ENCODE measurements at places on chromosomes 11 and 22.
A peak's percentile ranks its signal among the peaks of the same experiment; 100 is the strongest.

DNA sequence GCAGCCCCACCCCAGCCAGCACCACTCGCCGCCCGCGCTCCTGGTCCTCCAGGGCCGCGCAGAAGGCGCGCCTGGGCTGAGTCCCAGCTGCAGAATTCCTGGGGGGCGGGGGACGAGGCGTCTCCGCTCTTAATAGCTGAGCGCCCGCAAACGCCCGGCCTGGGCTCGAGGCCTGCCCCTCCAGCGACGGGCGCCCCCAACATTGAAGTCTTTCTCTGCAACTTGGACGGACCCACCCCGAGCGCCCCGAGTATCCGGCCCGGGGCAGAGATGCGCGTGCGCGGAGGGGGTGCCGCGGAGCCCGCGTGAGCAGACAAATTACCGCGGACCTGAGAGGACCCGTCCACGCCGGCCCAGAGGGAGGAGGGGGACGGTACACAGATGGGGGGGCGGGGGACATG is 6.7 kb upstream of the SYT7 start:
- DNase-seq = no peak

- no peak for DNase-seq
These were observed 42.0 kb upstream of the CXCR5 start for GRCh38 chr11:118841469-118842242.

DNA sequence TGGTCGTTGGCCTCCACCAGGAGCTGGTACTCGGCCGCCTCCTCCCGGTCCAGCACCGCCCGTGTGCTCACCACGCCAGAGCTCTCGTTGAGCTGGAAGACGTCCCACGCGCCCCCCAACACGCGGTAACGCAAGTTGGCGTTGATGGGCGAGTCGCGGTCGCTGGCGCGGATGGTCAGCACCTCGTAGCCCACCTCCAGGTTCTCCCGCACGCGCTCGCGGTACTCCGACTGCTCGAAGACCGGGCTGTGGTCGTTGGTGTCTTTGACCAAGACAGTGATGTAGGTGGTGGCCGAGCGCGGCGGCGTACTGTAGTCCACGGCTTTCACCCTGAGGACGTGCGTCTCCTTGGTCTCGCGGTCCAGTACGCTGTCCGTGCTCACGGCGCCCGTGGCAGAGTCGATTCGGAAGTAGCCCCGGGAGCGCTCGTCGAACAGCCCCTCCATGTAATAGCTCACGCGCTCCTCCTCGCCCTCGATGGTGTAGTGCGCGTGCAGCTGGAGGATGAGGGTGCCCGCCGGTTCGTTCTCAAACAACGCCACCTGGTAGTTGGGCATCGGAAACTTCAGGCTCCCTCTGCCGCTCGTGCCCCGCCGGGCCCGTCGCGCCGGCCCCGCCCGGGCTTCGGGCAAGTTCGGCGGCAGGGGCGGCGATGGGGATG is 1.4 kb downstream of the CELSR1 start:
- DNase-seq = no peak

DNA sequence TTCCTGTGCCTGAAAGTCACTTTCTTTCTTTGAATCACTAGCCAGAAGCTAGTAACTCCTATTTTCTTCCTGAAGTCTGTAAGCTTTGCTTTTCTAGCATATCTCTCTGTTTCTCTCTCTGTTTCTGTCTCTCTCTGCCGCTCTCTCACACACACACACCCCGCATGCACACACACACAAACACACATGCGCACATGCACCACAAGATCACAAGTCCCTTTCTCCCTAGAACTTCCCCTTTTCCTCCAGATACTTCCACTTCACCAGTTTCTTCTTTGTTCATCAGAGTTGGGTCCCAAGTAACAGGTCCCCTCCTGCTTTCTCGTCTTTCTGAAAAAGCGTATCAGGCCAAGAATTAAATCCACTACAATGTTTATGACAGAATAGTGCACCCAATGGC is 148.5 kb upstream of the HSD17B12 start:
- DNase-seq = no peak

GRCh38 chr11:103729617-103730016 is 306.8 kb upstream of the DDI1 start:
- no peak for DNase-seq

- DNase-seq = no peak
These were observed at the start of gene OR51A7 for GRCh38 chr11:4903484-4903883. Gene OR51A7 (plus strand): TSS chr11:4903783. CDS start chr11:4907370, 3,587 bp downstream.

DNA sequence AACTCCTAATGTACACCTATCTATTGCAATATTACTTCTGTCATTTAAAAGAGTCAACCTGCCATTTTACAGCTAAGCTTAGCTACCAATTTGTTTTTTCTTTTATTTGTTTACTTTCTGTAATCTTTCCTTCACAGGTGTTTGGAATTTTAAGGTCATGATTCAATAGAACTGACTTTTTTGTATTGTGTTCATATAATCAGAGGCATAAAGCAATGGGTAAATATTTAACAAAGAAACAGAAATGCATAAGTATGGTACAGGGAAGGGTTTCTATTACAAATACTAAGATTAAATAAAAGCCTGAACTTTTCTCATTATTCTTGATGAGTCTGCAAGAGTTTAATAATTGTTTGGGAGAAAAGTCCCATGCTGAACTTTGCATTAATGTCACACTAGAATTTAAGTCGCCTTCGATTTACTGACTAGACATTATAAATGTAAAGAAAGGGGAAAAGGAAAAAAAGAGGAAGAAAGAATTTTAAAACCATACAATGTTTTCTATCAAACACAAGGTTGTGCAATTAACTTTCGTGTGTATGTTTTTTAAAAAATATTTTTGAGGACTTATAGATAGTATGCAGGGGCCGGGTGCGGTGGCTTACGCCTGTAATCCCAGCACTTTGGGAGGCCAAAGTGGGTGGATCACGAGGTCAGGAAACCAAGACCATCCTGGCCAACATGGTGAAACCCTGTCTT is 35.0 kb upstream of the HIPK3 start:
- DNase-seq = no peak

- DNase-seq = no peak
These were observed 64.3 kb downstream of the ZBTB16 start for GRCh38 chr11:114123692-114124330.

GRCh38 chr11:115522302-115522701 is 18.1 kb upstream of the CADM1 start:
- DNase-seq = no peak

GRCh38 chr11:80432057-80432456 is 991.2 kb upstream of the TENM4 start:
- DNase-seq = no peak

GRCh38 chr11:131146827-131147490 is 223.5 kb upstream of the NTM start:
- DNase-seq = no peak

DNA sequence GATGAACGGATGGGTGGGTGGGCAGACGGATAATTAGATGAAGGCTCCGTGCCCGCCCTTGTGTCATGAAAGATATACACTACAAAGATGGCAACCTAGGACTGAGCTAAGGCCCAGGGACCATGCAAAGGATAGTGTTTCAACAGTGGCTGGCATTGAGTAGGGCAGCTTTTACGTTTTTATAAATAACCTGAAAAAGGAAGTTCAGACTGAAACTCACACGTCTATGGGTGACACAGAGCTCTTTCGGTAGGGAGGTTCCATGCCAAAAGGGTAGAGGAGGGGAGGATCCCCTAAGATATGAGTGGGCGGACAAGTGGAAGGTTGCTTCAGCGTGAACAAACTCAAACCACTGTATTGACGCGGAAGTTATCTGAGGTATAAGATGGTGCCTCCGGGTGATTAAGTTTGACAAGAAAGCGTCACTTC is 90.5 kb downstream of the UBASH3B start:
- no peak for DNase-seq

DNA sequence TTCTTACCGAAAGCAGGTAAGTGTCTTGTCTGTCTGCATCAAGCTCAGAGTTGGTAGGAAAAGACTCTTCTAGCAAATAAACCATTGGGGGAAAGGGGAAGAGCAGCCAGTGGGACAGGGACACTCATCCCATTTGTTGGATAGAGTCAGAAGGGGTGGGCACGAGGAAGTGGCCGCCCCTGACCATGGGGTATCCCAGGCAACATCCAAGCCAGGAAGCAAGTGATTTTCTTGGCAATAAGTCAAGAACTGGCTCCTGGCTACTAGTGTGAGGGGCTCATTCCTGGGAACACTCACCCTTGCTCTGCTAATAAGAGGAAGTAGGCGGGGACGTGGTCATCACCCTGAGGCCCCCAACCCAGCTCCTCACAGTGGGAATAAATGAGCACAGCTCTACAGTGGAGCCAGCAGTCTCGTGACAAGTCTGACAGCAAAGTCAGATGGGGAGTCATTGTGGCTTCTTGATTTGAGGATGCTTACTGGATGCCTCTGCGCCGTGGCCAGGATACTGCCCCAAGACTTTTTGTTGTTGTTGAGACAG is 6.7 kb downstream of the SLC25A18 start:
- no peak for DNase-seq

DNA sequence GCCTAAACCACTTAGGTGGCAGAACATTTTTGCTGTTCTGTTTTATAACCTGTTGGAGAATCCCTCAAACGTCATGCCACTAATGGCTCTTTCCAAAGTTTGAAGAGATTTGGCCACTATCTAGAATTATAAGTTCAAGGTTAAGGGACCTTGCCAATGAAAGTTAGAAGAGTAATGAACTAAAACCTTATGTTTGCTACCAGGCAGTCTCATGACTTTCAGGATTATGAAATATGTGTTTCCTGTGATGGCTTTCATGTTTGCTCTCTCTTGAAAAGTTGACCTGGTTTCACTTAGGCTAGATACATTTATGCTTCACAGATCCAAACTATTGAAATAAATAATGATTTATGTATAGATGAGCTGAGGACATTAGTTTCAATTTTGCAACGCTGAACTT is 340.0 kb downstream of the LRRC4C start:
- DNase-seq = no peak

DNA sequence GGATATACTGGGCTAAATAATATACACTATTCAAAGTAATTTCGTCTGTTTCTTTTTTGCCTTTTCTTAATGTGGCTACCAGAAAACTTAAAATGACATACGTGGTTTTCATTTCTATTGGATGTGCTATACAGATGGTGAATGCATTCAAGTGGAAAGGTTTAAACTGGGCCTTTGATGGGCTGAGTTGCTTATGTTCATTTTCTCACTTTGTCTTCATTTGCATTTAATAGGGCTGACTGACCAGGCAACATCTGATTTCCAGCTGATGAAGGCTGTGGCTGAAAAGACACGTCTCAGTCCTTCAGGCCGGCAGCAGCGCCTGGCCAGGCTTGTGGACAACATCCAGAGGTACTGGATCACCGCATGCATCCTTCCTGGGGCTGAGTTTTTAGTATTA is 27.9 kb downstream of the PIWIL4 start:
- DNase-seq = no peak

- no peak for DNase-seq
These were observed 726.4 kb downstream of the BRD1 start for GRCh38 chr22:49101225-49101624.

- DNase-seq = no peak
These were observed 26.4 kb downstream of the MN1 start for GRCh38 chr22:27775087-27775698.

GRCh38 chr11:72617080-72617762 is 57.0 kb downstream of the PDE2A start:
- DNase-seq = no peak

DNA sequence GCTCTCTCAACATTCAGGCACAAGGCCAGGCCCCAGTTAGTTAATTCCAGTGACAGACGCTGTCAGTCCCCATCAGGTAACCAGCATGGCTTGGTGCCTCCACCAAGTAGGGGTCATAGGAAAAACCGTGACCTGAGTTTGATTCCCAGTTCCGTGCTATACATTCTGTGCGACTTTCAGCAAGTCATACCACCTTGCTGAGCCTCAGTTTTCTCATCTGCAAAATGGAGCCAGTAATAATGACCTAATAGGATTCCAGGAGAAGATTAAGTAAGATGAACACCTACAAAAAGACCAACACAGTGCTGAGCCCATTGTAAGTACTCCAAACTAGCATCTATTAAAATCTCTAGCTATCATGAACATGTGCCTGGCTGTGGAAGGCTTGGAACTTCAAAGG is 24.8 kb upstream of the LRRC55 start:
- DNase-seq = no peak

GRCh38 chr11:119091178-119091577 is 6.5 kb downstream of the HMBS start:
- DNase-seq = no peak

- DNase-seq = no peak
These were observed 3.3 kb downstream of the ADAMTS8 start for GRCh38 chr11:130425156-130425555.

DNA sequence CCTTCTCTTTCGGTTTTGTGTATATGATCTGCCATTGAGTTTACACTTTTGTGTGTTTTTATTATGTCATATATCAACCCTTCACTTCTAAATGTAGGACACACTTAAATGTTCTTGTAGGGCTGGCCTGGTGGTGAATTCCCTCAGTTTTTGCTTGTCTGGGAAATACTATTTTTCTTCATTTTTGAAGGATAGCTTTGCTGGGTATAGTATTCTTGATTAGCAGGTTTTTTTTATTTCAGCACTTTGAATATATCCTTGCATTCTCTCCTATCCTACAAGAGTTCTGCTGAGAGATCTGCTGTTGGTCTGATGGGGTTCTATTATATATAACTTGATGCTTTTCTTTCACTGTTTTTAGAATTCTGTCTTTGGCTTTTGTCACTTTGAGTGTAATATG is 79.1 kb downstream of the TECTA start:
- DNase-seq = no peak

DNA sequence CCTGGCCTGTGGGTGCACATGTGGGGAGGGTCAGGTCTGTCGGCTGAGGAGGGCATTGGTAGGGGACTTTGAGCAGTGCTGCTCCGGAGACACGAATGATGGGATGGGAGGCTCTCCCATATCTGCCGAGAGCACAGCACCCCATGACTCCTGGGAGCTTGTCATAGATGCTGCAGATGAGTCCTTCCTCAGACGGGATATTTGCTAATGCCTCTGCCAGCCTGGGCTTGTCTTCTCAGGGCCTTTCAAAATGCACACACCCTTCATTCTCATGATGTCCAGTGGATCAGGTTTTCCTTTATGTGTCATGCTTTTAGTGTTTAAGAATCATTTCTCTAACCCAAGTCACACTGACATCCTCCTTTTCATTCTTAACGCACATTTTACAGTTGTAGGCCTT is 8.1 kb upstream of the RNH1 start:
- peak; percentile 98 for DNase-seq

DNA sequence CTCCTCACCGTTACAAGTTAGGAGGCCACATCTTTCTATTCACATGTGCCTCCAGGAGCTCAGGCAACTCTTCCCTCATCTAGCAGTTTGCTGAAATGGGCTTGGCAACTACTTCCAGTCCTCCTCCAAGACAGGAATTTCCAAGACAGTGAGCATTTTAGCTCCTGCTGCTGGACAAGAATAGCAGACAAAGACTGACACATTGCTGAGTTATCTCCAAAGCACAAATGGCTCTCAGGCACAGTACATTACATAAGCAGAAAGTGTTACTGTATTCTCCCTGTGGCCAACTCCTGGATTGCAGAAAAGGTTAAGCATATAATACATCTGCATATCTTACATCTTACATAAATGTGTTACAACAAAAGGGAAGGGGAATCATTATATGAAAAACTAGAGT is 83.2 kb upstream of the POU2AF2 start:
- DNase-seq = peak; percentile 24
